T-helper 1 cell (primary cell): ENCODE measurements at places on chromosomes 12 and 14.

- peak; percentile 20 for DNase-seq
These were observed 481 bp downstream of the MAX start for GRCh38 chr14:65101631-65102440.

DNA sequence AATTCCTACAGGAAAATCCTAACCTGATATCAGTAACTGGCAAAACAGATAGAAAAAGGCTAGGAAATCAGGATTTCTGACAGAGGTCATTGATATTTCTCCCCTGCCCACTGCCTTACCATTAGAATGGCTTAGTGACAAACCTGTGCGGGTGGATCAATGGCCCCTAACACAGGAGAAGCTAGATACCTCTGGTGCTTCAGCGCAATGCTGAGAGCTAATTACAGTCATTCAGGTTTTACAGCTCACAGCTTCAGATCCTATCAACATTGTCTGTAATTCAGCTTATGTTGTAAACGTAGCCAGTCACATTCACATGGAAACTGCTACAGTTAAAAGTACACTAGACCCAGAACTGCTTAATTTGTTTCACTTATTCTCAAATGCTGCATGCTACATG is 17.4 kb upstream of the SLC10A1 start:
- DNase-seq = no peak

DNA sequence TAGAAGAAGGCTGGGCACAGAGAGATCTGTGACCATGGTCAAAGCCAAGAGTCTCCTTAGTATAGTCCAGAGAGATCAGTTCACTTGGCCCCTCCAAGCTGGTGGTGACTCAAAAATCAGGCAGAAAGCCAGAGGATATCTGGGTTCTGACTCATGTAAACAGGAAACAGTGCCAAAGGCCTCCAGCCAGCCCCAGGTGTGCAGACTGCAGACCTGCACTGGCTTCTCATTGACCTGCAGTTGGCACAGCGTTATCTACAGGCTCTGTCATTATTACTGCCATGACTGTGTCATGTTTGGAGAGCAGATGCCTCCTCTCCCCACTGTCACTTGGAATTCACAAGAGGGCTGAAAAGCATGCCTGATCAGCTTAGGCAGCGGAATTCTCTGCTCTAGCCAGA is 295.7 kb upstream of the PRKD1 start:
- no peak for DNase-seq

GRCh38 chr14:65696801-65697200 is 284.3 kb downstream of the FUT8 start:
- DNase-seq = no peak

DNA sequence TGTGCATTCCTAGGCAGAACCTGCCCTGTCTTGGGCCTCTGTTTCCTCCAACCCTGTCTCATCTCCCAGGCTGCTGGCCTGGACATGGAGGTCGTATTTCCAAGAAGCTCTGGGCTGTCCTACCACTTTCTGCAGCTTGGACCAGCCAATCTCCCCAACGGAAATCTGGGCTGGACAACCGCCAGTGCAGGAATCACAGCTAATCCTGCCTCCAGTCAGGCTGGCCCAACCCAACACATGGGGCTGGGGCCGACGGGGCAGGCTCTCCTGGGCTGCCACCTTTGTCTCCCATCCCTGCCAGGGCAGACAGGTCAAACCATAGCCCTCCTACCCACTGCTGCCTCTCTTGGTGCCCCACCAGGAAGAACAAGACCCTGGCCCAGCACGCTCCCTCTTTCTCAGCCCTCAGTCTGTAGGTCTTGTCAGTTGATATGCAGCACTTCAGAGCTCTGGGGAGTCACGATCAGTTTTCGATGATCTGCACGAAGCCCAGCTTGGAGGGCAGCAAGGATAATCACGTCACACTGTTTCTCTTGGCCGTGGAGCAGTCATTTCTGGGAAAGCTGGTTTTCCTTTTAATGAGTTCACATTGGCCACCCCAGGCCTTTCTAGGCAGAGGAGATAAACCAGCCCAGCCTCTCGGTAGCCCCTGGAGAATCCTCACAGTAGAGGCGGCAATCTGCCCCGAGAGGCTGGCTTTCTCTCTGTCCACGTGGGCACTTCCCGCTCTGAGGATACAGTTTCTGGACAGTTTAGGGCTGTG is 195.2 kb upstream of the PRMT8 start:
- no peak for DNase-seq

DNA sequence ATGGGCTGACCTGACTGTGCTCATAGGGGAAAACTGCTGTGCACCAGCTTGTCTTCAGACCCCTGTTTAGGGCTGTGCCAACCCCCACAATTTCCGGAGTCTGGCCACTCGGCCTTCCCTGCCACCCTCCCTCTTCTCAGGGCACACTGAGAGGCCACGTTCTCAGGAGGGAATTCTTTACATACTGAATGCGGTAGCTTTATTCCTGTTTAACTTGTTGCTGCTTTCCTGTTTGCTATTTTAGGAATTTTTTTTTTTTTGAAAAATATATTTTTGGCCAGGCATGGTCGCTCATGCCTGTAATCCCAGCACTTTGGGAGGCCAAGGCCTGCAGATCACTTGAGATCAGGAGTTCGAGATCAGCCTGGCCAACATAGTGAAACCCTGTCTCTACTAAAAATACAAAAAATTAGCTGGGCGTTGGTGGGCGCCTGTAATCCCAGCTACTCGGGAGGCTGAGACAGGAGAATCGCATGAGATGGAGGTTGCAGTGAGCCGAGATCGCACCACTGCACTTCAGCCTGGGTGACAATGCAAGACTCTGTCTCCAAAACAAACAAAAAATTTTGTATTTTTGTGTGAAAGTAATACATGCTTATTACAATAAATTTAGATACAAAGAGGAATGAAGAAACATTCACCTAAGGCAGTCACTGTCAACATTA is 39.5 kb downstream of the TPCN1 start:
- no peak for DNase-seq

DNA sequence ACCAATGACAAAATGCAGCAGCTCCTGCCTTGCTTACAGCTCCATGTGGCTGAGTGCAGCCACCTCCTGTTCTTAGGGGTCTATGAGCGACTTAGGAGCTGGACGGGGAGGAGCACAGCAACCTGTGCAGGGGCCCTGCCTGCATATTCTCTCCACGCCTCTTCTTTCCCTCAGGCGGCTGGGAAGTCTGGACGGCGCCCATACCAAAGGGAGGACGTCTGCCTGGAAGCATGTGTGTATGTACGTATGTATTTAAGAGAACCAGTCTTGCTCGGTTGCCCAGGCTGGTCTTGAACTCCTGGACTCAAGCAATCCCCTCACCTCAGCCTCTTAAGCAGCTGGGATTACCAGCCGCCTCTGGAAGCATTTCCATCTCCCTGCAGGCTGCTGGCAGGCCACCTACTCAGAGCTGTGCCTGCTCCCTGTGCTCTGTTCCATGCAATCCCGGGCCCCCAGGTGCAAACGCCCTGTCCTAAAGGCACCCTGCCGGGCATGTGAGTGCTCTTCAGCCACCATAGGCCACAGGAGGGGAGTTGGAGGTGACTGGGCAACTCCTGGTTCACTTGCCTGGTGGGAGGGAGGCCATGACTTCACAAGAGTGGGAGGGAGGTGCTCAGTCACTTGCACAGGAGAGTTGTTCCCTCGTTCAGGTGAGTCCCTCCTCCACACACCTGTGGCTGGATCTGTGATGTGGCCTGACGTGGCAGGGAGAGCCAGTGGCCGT is 44.3 kb downstream of the KCNA5 start:
- no peak for DNase-seq

- no peak for DNase-seq
These were observed 16.1 kb downstream of the PITPNM2 start for GRCh38 chr12:123134826-123135225.

DNA sequence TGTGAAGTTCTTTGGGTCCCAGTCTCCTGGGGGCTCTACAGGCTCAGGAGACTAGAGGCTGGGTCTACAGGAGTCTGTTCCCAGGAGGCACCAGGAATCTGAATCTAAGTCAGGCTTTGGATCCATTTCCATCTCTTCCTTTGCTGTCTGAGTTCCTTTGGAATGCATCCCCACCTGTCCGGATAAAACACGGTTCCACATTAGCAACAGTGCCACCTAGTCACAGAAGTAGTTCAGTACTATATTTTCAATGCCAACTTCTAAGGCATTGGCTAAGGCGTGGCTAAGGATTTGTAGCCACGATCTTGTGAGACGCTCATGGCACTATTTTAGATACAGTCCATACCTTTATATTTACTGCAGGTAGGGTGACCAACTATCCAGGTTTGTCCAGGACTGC is 15.1 kb downstream of the ZC2HC1C start:
- DNase-seq = no peak

GRCh38 chr12:47980197-47980596 is 16.8 kb downstream of the TMEM106C start:
- no peak for DNase-seq

DNA sequence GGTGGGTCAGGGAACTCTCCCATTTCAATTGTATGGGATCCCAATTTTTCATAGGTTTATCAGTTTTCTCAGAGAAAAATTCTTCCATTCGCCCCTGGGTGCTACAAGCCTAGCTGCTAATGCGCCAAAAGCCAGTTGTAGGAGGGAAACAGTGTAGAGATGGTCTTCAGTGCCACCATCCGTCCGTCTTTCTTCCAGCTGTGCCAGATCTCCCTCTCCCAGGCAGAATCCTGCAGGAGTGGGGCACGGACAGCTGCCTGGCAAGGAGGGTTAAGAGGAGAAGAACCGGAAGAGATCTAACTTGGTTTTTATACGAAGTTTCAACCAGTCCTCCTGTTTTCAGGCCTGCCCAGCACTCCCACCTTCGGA is 38.9 kb upstream of the FUT8 start:
- no peak for DNase-seq

DNA sequence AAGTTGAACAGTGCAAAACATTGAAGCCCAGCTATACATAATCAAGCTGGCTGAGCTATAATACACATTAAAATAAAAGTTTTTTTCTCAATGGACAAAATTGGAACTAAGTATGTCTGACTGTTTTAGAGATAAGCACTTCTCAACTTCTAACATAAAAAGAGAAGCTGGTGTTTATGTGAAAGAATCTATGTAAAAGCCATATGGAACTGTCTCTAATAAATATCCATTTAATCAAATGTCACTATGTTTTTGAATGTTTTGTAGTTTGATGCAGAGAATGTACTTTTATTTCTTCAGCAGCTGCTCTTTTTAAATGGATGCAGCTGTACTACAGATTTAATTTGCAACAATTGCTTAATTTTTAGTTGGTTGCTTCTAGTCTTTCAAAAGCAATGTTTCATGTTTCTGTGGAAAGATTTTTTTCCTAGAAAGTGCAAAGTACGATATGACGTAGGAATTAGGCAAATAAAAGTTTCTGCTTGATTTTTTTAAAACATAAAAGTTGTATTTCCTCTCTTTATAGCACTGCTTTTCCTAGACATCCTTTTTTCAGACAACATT is 114.2 kb downstream of the PDE3A start:
- DNase-seq = no peak

- no peak for DNase-seq
These were observed 583 bp upstream of the LEMD3 start for GRCh38 chr12:65168681-65169319.

GRCh38 chr12:100187857-100188519 is 12.6 kb upstream of the ACTR6 start:
- DNase-seq = no peak

DNA sequence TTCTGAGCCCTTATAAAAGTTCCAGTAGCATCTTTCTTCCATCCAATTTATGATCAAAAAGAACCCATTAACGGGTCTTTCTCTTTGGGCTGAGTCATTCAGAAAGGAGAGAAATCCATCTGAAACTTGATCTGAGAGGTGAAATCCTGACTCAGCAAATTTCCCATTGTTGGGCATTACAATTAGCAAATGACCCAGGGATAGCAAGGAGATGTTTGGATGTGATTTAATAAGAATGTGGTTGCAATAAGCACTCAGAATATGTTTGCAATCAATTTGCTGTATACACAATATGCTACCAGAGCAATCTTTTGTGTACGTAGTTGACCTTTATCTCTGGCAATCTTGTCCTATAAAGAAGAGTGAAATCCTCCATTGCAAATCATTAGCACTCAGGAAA is 122.7 kb downstream of the CCDC60 start:
- DNase-seq = no peak

DNA sequence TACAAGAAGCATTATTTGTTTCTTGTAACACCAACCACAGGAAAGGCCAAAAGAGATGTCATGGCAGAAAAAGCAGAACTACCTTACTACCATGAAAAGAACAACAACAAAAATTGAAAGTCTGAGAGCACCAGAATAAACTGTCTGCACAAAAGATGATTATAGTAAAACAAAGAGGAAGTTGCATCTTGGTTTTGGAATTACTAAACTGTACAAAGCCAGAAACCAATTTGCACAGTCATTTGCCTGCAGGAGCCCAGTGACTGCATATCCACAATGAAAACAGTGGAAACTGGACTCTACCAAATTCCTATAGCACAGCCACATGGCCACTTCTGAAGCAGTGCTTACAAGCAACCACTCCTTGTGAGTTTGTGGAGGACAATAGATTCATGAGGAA is 276.2 kb downstream of the SSPN start:
- DNase-seq = no peak
